NCI-H187 (cell line): ENCODE measurements at places on chromosomes 6 and 20.

DNA sequence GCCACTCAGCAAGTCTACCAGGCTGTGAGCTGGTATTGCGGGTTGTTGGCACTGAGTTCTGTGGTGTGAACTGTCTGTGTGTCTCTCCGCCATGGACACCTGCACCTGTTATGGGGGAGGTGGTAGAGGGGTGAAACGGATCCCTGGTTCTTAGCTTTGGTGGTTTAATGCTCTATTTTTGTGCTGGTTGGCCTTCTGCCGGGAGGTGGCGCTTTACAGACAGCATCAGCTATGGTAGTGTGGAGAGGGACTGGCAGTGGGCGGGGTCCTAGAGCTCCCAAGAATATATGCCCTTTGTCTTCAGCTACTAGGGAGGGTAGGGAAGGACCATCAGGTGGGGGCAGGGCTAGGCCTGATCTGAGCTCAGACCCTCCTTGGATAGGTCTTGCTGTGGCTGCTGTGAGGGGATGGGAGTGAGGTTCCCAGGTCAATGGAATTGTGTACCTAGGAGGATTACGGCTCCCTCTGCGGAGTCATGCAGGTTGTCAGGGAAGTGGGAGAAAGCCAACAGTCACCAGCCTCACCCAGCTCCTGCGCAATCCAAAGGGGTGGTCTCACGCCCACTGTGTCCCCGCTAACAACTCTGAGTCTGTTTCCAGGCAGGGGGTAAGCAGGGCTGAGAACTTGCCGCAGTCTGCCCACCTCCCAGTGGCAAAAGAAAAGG, 154.3 kb downstream of the CCDC170 start:
- DNase-seq: no peak

- no peak for DNase-seq
Observed at GRCh38 chr6:155882527-155883333, 427.1 kb upstream of the NOX3 start.

DNA sequence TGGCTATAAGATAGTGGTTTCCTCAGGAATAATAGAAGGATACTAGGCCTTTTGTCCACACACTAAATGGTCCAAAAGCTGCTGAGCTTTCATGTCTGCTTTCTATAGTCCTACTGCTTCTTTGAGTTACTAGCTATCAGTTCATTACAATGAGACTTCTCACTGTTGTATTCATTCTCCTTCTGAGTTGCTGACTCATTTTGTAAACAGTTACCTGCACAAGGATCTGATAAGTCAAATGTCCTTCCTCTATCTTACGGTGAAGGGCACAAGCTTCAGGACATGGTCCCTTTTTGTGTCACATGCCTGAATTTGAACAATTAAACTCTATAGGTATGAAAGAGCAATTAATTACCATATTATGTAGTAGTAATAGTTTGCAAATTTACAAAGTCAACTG, 90.5 kb downstream of the MAN1A1 start:
- no peak for DNase-seq

GRCh38 chr6:121435444-121436069, at the start of gene GJA1:
Gene GJA1 (plus strand): TSS chr6:121435646. CDS start chr6:121446848, 11,202 bp downstream.
- no peak for DNase-seq

DNA sequence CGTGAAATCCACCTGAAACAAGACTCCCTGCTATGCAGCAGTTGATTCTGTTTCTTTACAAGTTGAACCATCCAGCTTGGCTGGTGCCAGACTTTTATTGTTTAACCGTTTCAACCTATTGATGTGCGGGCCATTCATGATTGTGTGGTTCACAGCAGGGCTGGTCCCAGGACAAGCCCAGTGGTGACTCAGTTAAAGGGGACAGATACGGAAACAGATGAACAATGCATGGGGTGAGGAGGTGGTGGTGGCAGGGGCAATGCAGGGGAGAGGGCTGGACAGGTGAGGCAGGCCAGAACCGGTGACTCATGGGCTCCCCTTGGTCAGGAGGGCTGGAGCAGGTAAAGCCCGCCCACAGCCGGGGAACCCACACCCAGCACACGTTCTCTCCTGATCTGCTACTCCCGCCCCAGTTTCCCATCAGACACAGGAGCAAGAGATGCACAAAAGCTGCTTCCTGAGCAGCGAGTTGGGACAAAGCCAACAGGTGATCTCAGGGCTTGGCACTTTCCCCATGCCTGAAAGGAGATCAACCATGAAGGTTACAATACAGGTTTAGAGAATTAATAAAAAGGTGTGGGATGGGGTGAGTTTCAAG, 232.2 kb downstream of the LY86 start:
- peak; percentile 37 for DNase-seq

- no peak for DNase-seq
Observed at GRCh38 chr20:54061101-54061881, 9.1 kb downstream of the BCAS1 start.

DNA sequence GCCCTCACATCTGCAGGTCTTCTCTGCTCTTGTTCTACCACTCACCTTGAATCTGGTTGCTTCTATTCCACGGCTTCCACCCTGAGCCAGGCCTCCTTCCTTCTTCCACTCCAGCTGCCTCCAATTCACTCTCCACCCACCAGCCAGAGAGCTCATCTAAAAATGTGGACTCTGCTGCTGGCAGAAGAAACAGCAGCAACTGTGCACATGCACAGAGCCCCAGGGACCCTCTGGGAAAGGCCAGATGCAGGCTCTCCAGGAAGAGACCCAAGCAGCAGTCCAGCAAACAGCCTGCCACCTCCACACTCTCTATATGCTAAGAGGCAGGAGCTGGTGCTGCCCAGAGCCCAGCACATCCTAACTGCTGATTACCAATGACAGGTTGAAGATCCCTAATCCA, 162.6 kb upstream of the TOP1 start:
- no peak for DNase-seq

DNA sequence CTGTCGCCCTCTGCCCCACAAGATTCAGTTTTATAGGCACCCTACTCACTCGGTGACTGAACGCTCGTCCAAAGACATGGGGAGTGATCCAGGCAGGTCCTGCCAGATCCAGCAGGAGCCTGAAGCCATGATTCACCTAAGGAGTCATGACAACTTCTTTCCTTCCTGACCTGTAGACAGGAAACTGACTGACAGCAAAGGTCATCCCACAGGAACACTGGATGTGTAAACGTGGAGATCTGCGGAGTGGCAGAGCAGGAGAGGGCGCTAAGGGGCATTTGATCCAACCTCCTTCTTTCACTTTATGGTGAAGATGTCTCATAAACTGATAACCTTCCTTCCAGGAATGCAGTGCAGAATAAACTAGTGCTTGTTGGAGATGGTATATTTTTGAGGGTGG, 192.2 kb downstream of the GJA10 start:
- no peak for DNase-seq

GRCh38 chr6:105824732-105825131, 261.4 kb upstream of the PRDM1 start:
- DNase-seq: no peak

GRCh38 chr20:46606817-46607190, 44.5 kb downstream of the SLC13A3 start:
- DNase-seq: no peak

GRCh38 chr6:134063966-134064445, 11.6 kb upstream of the SLC2A12 start:
- DNase-seq: peak; percentile 34

DNA sequence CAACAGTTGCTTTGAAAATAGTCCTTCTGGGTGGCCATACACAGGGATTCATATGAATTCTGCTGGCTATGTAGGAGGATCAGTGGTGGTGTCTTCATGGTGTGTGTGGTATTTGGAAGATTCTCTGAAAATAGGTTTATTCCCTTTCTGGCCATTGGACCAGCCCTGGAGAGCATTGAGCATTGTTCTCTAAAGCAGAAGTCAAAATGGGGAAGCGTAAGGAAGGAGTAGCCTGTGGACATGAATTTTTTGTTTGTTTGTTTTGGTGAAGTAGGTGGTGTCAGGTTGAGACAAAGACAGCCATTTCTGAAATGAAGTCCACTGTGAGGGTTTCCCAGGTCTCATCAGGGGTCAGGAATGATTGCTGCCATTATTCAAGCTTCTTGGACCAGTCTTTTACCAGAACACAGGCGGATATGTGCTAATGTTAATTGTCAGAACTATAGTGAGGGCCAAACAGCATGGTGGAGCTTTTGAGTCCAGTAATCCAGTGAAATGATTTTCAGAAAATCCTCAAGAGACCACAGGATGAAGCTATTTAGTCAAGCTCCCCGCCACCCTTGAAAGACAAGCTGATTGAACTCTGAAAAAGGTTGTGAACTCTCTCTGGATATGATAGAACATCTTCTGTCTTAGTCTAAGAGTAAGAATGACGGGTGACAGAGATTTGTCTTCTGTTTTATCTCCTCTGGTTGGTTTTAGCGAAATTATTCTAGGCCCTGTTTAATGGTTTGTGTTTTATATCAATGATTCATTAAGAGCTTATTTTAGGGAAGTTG, 60.0 kb downstream of the DNAH8 start:
- DNase-seq: no peak
